Endothelial cell (in vitro differentiated cells): ENCODE measurements at places on chromosomes 12 and 14. TPM values are rescaled to one million over a fixed set of nuclear protein-coding genes. Genes with fewer than 3 reads are reported as not detected.

The SIX4 gene
- total RNA-seq = 6.3 TPM

The TMCC3 gene
- total RNA-seq = 48.1 TPM

- peaks cover 6% of the 10 kb centered on the region for H3K27me3 ChIP-seq
- no peak overlapping the region for H3K4me3 ChIP-seq
- H3K27ac ChIP-seq = no peak overlapping the region
- DNase-seq = no peak
These were observed 5.6 kb downstream of the RBP5 start for GRCh38 chr12:7122811-7123769.

The DIO3 gene
- total RNA-seq = 6.1 TPM

DNA sequence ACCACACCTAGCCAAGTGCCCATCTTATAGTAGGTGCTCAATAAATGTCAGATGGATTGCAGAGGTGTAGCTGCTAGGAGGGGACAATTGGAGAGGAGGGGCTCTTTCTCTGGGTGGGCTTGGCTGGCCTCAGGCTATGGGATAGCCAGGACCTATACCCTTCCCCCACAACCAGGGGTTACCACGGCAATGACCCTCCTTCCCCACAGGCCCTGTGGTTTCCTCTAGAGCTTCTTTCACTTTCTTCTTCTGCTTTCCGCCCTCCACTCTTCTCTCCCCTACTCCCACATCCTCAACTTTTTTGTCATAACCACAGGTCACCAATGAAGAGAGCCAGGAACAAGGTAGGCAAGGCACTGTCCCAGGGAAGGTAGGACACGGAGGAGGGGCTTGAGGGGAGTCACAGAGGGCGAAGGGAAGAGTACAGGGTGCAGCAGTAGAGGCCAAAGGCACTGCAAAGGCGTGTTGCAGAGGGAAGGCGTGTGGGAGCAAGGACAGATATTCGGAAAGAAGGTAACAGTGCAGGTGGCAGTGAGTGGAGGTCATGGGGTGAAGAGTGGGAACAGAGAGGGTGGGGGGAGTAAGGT is 1.9 kb upstream of the ITGB7 start:
- DNase-seq = no peak
- no peak overlapping the region for H3K27ac ChIP-seq
- H3K4me1 ChIP-seq = peaks cover 9% of the 10 kb centered on the region
- H3K36me3 ChIP-seq = peaks cover 4% of the 10 kb centered on the region

DNA sequence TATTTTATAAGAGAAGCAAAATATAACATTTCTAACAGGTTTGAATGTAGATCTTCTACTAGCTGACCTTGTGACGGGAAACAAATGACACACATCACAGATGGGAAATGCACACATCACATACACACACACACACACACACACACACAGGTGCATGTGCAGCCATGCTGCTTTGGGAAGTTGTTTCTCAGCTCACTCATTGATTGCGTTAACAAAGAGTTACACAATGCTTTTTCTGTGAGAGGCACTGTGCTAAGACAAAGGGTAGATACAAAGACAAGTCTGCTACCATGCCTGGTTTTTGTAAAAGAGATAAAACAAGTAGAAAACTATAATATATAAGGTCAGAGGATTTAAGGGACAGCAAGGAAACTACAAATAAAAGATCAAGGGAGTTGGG is 1.3 kb upstream of the NR1H4 start:
- H3K4me3 ChIP-seq = no peak overlapping the region
- DNase-seq = no peak
- H3K27me3 ChIP-seq = no peaks in the 10 kb centered on the region
- H3K36me3 ChIP-seq = no peaks in the 10 kb centered on the region

GRCh38 chr12:88855301-88855700 is 275.0 kb upstream of the KITLG start:
- no peak overlapping the region for H3K27ac ChIP-seq
- H3K27me3 ChIP-seq = no peaks in the 10 kb centered on the region

The ACOT6 gene
- not detected for total RNA-seq

DNA sequence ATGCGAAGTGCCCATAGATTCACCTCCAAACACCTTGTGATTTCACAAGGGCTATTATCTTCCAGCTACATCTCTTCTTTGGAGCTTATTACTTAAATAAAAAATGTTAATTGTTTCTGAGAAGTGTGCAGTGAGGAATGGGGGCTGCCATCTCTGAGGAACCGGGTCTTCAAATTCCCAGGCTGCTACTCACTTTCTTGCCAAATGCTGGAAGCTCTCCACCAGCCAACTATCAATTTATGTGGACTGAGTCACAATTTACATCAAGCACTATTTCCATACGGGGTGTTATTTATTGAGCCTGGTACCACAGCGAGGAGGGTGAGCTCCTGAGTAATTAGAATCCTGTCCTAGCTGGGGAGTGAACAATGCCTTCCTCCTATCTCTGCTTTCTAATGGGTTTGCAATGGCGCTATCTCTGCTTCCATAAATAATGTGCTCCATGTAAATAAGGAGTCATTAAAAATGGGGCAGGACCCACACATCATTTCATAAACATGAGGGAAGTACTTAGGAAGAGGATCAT is 898.3 kb downstream of the VRK1 start:
- no peak for DNase-seq
- H3K36me3 ChIP-seq = no peaks in the 10 kb centered on the region
- peaks cover 2% of the 10 kb centered on the region for H3K27me3 ChIP-seq
- H3K4me3 ChIP-seq = no peak overlapping the region
- peaks cover 7% of the 10 kb centered on the region for H3K4me1 ChIP-seq
- H3K27ac ChIP-seq = no peak overlapping the region

The TMEM233 gene
- 7.2 TPM for total RNA-seq

GRCh38 chr14:104041430-104042104 is 43.9 kb upstream of the ASPG start:
- H3K27me3 ChIP-seq = peaks cover 1% of the 10 kb centered on the region
- no peaks in the 10 kb centered on the region for H3K36me3 ChIP-seq
- no peaks in the 10 kb centered on the region for H3K4me1 ChIP-seq
- H3K27ac ChIP-seq = no peak overlapping the region
- no peak for DNase-seq

DNA sequence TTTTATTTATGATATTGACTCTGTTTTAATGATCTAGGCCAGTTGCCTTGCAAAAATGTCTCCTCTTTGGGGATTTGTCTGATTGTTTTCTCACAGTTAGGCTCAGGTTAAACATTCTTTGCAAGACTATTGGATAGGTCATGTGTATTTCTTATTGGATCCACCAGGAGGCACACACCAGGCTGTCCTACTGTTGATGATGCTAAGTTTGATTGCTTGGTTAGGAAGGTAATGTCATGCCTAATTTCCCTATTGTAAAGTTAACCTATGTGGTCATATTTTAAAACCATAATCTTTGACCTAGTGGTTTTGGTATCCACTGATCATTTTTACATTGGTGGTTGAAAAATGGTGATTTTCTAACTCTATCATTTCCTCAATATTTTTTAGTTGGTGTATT is 137.1 kb downstream of the BRMS1L start:
- H3K4me1 ChIP-seq = no peaks in the 10 kb centered on the region
- no peaks in the 10 kb centered on the region for H3K27me3 ChIP-seq
- peak; percentile 8 for DNase-seq

- no peaks in the 10 kb centered on the region for H3K4me1 ChIP-seq
- H3K36me3 ChIP-seq = peaks cover 12% of the 10 kb centered on the region
- no peak for DNase-seq
- H3K27ac ChIP-seq = no peak overlapping the region
- H3K27me3 ChIP-seq = no peaks in the 10 kb centered on the region
These were observed 132.5 kb downstream of the DAAM1 start for GRCh38 chr14:59320763-59321625.

GRCh38 chr14:95549656-95550585 is 15.1 kb downstream of the GLRX5 start:
- peaks cover 8% of the 10 kb centered on the region for H3K27me3 ChIP-seq
- DNase-seq = no peak
- peaks cover 7% of the 10 kb centered on the region for H3K36me3 ChIP-seq

- no peaks in the 10 kb centered on the region for H3K36me3 ChIP-seq
These were observed 26.2 kb downstream of the ANG start for GRCh38 chr14:20714593-20715250.

The LIN52 gene
- 7.3 TPM for total RNA-seq

DNA sequence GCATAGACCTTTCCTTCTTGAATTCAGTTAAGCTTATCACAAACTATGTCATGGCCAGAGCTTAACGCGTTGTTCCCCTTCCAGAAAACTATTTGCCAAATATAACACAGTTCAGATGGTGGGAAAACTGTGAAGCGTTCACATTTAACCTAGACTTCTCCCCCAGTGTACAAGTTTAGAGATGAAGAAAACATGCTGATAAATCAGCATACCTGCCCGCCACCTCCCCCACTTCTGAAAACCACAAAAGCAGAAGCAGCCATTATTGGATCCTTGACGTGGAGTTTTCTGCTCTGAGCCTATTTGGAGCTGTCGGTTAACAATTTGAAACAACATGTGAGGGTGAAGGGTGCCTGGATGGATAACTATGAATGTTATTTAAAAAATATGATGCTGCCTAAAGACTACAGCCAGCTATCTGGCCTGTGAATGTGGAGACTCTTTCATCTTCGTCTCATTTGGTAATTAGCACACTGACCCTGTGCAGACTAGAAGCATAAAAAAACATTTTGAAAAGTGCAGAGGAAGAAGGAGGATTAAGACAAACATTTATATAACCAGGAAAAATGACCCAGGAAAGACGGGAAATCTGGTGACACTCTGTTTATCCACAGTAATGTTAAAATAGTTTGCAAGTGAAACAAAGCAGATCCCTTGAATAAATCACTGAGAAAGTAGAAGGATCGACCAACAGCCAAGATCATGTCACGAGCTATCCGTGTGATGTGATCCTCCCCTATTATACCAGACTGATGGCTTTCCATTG is 408.2 kb downstream of the AEBP2 start:
- DNase-seq = no peak

DNA sequence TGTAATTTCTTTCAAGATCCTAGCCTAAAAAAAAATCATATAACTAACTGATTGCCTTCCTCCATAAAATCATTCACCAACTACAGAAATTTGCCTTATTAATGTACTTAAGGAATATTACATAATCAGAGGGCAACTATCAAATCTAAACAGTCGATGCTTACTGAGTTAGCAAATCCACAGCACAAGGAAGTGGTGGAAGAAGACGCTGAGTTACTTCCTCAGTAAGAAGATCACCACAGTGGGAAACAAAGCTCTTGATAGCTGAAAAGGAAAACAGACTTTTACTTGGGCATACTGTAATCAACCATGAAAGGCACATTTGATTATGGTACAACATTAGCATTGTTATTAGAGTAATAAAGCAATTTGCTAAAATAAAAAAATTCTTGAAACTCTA is 48.7 kb downstream of the HEATR5A start:
- peaks cover 7% of the 10 kb centered on the region for H3K36me3 ChIP-seq
- no peak for DNase-seq
- H3K27me3 ChIP-seq = no peaks in the 10 kb centered on the region
- no peak overlapping the region for H3K4me3 ChIP-seq

- H3K36me3 ChIP-seq = no peaks in the 10 kb centered on the region
- H3K4me3 ChIP-seq = no peak overlapping the region
- DNase-seq = no peak
- H3K27ac ChIP-seq = no peak overlapping the region
- H3K4me1 ChIP-seq = no peaks in the 10 kb centered on the region
These were observed 528.2 kb downstream of the RPS29 start for GRCh38 chr14:49057838-49058510.

The MLF2 gene
- total RNA-seq = 118 TPM

DNA sequence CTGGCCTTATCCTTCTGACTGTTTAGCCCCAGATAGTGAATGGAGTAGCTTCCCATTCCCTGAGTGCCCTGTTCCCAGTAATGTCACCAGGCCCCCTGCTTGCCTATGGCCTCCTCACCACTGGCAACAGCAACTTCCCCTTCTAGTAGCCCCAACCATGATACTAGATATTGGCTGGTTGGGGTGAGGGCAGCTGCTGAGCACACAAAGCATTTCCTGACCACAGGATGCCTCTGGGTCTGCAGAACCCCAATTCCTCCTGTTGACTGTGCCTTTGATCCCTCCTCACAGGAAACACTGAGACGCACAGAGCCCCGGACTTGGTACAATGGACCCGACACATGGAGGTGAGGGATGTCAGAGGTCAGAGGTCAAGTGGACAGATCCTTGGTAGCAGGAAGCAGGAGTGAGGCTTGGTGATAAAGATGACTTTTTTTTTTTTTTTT is 597 bp downstream of the SOAT2 start:
- DNase-seq = no peak
- no peaks in the 10 kb centered on the region for H3K36me3 ChIP-seq
- H3K4me1 ChIP-seq = peaks cover 36% of the 10 kb centered on the region
- H3K27ac ChIP-seq = peak overlapping the region; percentile 18

The SLC38A4 gene
- not detected for total RNA-seq

The SERPINA6 gene
- total RNA-seq = not detected
